ENCODE measurements at places on chromosomes 11 and 22.

- DNase-seq: peak; percentile 56
Observed at GRCh38 chr11:64787526-64788320, 9.4 kb upstream of the SF1 start.

- DNase-seq: no peak
Observed at GRCh38 chr22:35344956-35345690, 35.8 kb upstream of the HMOX1 start.

- DNase-seq: no peak
Observed at GRCh38 chr22:39808081-39808480, 85.5 kb downstream of the ENTHD1 start.

- no peak for DNase-seq
Observed at GRCh38 chr11:124829986-124830385, 29.8 kb upstream of the MSANTD2 start.

DNA sequence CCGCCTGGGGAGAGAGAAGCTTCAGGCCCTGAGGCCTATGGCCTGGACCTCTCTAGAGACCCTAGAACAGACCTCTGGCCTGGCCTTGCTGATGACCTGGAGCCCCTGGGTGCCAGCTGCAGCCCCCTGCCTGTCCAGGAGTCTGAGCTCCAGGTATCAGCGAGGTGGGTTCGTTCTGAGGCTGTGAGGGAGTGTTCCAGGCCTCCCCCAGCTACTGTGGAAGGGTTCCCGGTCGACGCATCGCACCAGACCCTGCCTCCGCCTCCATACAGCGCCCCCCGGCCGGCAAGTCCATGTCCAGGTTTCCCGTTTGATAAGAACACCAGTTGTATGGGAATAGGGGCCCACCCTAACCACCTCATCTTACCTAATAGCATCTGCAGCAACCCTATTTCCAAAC lies 111.1 kb downstream of the KCNQ1 start:
- DNase-seq: no peak

DNA sequence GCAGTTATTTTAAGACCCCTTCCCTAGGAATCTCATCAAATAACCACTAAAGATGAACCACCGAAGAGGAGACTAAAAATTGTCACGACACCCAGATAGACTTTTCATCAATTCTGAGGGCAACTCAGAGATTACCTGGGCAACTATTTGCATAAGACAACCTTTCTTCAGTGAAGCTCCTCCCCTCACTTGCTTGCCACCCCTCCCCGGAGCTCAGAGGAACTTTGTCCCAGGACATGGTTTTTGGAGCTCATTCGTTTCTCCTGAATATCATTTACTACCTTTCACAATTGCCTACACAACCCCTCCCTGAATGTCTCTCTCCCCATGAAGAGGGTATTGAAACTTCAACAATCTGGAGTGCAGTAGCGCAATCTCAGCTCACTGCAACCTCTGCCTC lies 3.9 kb downstream of the AGBL2 start:
- DNase-seq: no peak

DNA sequence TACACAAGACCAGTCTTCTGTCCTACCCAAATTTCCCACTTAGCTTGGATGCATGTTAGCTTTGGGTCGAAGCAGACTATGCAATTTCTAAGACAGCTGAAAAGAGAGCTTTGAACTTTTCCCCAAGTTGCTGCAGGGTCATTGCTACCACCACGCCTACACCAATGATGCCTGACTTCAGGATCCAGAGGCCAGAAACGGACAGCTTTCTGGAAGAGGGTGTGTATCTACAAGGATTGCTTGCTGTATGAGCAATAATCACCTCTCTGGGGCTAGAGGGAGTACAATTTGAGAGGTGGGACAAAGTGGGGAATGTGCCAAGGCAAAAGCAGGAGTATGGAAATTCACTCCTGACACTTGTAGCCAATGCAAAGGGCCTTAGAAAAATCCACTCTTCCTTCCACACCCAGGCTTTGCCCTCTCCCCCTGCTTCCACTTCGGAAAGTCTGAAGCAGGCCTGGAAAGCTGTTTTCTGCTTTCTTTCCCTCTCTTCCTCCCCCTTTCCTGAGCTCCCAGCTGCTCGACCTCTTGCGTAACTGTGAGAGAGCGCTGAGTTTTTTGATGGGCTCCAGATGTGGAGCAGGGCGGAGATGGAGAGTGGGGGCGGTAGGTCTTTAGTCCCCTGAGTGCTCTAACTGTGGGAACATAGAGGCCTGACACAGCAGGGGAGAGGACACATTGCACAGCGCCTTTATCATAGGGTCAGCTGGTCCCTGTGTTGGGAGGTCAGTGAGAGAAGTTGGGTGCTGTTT lies 2.1 kb upstream of the PHLDB1 start:
- no peak for DNase-seq

DNA sequence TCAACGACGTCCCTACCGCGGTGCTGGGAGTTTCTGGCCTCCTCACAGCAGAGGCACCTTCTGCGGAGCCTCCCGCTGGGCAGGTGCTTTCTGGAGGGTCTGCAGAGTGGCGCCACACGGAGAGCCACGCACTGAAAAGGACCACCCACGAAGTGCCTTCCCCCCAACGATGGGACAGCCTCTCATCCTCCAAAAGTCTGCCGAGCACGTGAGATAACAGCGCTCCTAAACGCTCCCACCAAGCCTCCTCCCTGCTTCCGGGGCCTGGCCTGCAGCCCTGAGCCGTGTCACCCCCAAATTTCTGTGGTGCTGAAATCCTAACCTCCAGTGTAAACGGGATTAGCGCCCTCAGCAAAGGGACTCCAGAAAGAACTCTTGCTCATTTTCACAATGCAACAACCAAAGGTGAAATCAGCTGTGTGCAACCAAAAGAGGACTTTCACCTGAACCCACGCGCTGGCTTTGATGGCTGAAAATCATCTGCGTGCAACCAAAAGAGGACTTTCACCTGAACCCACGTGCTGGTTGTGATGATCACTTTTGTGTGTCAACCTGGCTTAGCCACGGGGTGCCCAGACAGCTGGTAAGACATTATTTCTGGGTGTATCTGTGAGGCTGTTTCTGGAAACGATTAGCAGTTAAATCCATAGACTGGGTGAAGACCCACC lies 924.6 kb downstream of the BRD1 start:
- no peak for DNase-seq

- DNase-seq: no peak
Observed at GRCh38 chr11:28490773-28491382, 382.7 kb downstream of the METTL15 start.

DNA sequence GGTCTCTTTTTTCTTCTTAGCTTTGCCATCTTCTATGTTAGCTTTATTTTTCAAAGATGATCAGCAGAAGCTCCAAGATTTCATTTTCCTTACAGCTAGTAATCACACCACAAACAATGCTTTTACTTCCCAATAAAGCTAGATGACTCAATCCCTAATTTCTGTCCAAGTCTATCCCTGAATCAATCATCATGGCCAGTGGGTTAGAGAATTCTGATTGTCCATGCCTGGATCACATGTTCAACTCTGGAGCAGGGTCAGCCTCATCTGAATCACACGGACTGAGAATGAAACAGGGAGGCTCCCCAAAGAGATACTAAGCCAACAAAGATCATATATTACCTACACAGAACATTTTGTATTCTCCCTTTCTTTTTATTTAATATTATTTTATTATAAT lies 79.6 kb downstream of the BBOX1 start:
- DNase-seq: no peak

- DNase-seq: no peak
Observed at GRCh38 chr22:46755525-46755924, 6.9 kb upstream of the TBC1D22A start.

DNA sequence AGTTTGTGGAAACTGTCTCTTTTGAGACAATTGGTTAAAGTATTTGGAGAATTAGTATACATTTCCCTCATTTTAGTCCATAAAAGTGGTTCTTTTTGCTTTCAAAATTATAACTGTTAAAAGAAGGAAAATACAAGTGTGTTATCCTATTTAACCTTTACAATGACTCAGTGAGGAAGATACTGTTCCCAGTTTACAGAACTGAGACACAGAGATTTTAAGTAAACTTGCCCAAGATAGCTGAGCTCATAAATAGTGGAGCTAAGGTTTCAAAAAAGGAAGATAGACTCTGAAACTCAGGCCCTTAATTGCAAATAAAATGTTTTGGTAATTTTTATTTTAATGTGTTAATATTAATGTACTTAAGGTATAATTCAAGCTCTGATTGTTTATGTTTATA lies 58.9 kb downstream of the DKK3 start:
- no peak for DNase-seq

- no peak for DNase-seq
Observed at GRCh38 chr11:75770102-75770501, 1.5 kb downstream of the DGAT2 start.

DNA sequence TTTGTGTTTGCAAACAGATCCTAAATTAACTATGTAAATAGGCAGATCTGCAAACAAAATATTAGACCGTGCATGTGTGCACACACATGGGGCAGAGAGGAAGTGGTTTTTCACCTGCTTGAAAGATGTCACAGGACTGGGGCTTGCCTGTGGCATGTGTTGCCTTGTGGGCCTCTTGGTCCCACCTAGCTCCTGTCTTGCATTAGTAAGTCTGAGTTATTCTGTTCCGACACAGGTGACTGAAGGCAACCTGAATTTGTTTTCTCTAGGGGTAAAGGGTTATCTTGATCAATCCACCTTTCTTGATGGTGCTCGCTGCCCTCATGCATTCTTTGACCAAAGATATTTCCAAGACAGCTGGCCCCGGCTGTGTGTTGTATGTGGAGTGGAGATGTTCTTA lies 667.5 kb downstream of the NTM start:
- no peak for DNase-seq

GRCh38 chr11:65870307-65870658 lies 2.3 kb downstream of the EFEMP2 start:
- no peak for DNase-seq

DNA sequence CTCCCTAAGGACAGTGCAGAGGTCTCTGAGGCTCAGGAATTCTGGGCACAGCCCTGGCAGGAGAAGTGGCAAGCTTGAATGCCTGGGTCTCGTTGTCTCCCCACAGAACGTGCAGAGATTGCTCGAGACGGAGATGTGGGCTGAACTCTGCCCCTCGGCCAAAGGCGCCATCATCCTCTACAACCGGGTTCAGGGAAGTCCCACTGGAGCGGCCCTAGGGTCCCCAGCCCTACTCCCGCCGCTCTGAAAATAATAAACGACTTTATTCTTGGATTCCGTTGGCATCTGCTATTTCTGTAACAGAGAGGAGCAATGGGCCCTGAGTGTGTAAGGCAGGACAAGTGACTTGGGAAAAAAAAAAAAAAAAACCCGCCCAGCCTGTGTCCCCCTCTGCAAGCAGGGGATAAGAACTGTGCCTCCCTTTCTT lies 591 bp upstream of the DNAJC4 start:
- no peak for DNase-seq

- no peak for DNase-seq
Observed at GRCh38 chr11:102926517-102926916, 29.0 kb downstream of the MMP13 start.

DNA sequence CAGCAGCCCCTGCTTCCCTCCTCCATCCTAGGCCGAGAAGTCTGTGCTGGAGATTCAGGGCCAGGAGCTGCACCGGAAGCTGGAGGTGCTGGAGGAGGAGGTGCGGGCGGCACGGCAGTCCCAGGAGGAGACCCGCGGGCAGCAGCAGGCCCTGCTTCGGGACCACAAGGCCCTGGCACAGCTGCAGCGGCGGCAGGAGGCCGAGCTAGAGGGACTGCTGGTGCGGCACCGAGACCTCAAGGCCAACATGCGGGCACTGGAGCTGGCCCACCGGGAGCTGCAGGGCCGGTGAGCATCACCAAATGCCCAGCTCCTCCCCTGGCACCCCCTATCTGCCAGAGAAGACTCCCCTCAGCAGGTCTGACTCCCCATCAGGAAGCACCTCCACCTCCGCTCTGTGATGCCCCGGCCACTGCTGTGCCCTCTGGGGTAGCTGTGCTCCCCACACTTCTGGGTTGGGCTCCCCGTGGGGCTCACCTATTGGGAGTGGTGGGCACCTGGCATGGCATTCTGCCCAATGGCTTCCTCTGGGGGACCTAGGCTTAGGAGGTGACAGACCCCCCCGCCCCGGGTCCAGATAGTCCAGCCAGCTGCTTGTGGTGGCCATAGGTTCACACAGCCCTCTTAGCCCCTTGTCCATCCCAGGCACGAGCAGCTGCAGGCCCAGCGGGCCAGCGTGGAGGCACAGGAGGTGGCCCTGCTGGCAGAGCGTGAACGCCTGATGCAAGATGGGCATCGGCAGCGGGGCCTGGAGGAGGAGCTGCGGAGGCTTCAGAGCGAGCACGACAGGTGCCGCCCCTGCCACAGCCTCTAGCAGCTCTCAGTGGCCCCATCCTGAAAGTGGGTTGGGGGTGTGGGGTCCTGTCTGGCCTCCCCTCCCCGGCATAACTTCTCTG lies 6.6 kb upstream of the RPS6KA4 start:
- no peak for DNase-seq

GRCh38 chr22:48844056-48844675 lies 983.5 kb downstream of the BRD1 start:
- DNase-seq: peak; percentile 64

DNA sequence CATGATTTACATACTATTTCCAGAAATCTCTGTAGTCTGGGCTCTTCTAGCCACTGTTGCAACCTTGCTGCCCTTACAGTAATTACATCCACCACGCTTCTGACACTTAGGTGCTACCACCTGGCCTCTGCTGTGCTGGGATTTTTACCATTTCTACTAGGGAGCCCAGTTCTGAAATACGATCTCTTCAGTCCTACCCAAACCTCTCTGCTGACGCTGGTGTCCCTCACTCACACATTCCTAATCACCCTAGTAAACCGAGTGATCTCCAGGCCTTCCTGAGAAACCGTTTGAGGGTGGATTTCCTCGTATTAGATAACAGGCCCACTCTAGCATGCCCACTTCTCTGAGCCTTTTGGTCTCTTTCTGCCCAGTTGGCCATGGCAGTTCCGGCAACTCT lies 588.9 kb upstream of the CADM1 start:
- no peak for DNase-seq

DNA sequence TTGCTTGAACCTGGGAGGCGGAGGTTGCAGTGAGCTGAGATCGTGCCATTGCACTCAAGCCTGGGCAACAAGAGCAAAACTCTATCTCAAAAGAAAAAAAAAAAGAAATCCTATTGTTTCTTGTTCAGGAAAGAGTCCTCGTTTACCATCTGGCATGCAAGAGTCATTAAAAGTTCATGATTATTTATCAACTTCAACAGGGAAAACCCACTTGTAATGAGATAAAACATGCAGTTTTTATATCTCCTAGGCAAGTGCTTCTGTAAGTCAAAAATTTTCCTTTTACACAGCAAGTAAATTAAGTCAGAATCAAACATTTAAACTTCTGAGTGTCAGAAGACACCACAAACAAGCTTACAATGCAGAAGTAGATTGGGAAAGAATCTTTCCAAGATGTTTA lies 94.7 kb upstream of the CLPB start:
- no peak for DNase-seq

- DNase-seq: no peak
Observed at GRCh38 chr11:57256119-57256518, 19.1 kb upstream of the APLNR start.

GRCh38 chr11:128906185-128907050 lies 15.3 kb downstream of the KCNJ5 start:
- no peak for DNase-seq
